ENCODE measurements at places on chromosomes 5 and 9.

GRCh38 chr9:112433499-112434392 lies 52.9 kb upstream of the KIAA1958 start:
- no peak for DNase-seq

- DNase-seq: no peak
Measured at GRCh38 chr5:126897851-126898630, 121.1 kb downstream of the LMNB1 start.

GRCh38 chr9:79970146-79970425 lies 398.3 kb downstream of the TLE4 start:
- DNase-seq: no peak

- DNase-seq: no peak
Measured at GRCh38 chr5:19625562-19625961, 362.4 kb downstream of the CDH18 start.

GRCh38 chr5:53397141-53397757 lies 83.2 kb upstream of the FST start:
- no peak for DNase-seq
